ENCODE measurements at places on chromosomes 7 and 10.

DNA sequence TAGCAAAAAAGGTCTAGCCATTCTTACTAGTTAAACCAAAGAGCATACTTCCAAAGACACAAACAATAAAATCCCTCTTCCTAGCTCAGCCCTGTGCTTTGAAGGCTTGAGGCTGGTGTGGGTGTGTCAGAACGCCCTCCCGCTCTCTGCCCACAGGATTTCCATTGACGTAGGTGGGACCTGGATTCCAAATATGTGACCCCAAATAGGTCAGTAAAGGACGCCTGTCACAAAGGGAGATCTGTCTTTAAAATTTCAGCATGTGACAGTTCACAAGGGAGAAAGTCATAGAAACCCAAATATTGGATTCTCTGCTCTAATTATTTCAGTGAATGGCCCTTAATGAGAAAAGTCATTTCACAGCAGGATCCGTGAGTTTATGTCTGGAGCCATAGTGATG, 39.9 kb upstream of the LYZL1 start:
- DNase-seq = no peak

DNA sequence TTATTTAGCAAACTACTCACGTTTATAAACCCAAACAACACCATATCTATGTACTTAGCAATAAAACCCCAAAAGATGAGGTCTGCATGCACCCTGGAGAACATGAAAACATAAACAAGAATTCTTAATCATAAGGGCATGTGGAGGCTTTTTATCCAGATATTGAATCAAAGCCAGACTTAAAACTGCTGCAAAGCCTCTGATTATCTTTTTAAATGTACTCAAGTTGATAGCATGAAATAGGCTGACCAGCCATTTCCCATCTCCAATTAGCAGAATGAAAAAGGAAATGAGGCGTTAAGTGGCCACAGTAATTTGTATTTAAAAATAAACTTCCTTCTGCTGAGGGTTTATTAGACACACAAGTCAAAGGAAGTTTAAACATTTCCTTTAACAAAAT, 48.3 kb downstream of the ITIH5 start:
- no peak for DNase-seq

- DNase-seq = no peak
Measured at GRCh38 chr10:66837335-66837734, 88.5 kb upstream of the LRRTM3 start.

- DNase-seq = no peak
Measured at GRCh38 chr10:5601826-5602495, 64.4 kb downstream of the ASB13 start.

DNA sequence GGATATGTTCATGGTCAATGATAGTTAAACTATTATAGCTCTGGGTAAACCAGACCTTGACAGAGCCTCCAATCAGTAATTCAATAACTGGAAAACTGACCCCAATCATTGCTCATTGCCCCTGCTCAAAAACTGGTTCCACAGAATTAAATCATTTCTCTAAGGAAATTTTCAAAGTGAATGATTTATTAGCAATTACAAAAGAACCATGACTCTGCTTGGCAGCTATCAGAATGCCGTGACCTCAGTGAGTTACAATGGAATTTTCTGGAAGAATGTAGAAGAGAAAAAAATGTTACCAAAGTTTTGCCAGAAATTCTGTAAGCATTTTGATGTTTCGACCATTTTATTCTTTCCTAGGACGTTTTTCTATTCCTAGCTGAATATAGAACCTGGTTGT, 106.8 kb upstream of the APBB1IP start:
- no peak for DNase-seq

- no peak for DNase-seq
Measured at GRCh38 chr7:71661671-71662224, 529.8 kb downstream of the GALNT17 start.

- no peak for DNase-seq
Measured at GRCh38 chr7:39565538-39565937, 666 bp upstream of the YAE1 start.

DNA sequence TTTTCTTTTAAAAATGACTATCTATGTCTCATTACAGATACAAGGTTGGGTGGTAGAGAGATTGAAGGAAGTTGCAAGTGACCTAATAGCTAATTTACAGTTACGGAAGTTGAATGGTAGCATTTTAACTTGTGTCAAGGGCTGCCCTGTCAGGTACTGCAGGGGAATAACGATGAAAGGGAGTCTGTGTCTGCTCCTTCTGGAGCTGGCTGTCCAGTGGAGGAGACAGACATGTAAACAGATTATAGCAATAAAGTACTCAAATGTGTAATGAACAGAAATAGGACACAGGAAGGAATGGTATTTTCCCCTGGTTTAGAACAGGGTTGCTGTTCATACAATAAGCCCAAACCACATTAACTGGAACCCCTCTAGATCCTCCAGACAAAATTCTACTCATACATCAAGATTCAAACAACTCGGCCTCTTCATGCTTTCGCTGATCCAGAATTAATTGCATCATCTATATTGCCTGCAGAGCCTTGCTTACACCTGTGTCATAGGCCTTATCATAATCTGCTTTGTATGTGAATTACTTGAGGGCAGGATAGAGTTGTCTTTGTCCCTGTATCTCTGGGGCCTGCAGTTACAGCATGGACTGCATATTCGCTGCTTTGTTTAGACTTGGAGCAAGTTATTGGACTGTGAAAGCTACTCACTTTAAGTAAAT, 42.8 kb downstream of the AUTS2 start:
- no peak for DNase-seq

DNA sequence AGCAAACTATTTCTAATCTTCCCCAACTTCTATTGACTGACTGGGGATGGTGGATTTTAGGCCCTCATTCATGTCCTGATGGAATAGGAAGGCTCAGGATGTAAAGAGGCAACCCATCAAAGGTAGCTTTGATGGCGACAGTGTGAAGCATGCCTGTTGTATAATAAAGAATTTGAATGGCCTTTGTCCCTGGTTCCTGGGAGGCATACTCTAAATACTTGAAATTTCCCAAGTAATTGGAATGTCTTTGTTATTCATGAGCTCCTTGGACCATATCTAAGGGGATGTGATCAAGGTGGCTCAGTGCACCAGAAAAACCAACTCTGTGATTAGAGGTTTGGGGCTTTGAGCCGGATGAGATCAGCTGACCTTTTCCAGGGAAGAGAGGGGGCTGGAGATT, 264.5 kb upstream of the NEBL start:
- DNase-seq = no peak

GRCh38 chr10:27145937-27146336, 8.2 kb downstream of the YME1L1 start:
- DNase-seq = no peak

DNA sequence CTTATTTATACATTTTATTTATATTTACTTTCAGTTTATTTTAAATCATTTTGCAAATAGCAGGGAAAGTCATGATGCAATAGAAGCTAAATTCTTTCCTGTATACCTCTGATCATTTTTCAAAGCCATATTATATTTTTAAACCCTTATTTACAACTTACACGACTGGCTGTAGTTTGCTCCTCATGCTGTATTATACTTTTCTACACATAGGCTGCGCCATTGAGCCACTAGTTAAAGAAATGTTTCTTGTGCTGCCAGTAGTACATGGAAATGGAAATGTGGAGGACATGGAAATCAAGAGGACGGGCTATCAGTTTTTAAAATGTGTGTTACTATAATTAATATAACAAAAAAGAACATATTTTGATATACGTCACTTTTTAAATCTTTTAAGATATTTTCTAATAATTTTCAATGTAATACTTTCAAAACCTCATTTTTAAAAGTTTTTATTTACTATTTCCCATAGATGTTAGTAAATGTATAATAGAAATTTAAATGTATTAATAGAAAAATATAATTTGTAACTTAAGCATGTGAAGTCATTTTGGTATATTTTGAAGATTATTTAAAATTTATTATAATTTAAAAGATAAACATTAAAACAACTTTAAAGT, 118.5 kb downstream of the VTI1A start:
- peak; percentile 6 for DNase-seq
